Endodermal cell (in vitro differentiated cells): ENCODE measurements at places on chromosomes 12 and 14. TPM values are rescaled to one million over a fixed set of nuclear protein-coding genes. Genes with fewer than 3 reads are reported as not detected.

- peak; percentile 58 for DNase-seq
- no peak overlapping the region for H3K4me3 ChIP-seq
Observed at GRCh38 chr12:46661110-46661845, 164.5 kb downstream of the SLC38A4 start.

- H3K36me3 ChIP-seq = no peaks in the 10 kb centered on the region
- no peaks in the 10 kb centered on the region for H3K27me3 ChIP-seq
- H3K4me1 ChIP-seq = no peaks in the 10 kb centered on the region
- no peak overlapping the region for H3K4me3 ChIP-seq
- DNase-seq = no peak
- no peak overlapping the region for H3K27ac ChIP-seq
Observed at GRCh38 chr14:95585953-95586620, 51.2 kb downstream of the GLRX5 start.

DNA sequence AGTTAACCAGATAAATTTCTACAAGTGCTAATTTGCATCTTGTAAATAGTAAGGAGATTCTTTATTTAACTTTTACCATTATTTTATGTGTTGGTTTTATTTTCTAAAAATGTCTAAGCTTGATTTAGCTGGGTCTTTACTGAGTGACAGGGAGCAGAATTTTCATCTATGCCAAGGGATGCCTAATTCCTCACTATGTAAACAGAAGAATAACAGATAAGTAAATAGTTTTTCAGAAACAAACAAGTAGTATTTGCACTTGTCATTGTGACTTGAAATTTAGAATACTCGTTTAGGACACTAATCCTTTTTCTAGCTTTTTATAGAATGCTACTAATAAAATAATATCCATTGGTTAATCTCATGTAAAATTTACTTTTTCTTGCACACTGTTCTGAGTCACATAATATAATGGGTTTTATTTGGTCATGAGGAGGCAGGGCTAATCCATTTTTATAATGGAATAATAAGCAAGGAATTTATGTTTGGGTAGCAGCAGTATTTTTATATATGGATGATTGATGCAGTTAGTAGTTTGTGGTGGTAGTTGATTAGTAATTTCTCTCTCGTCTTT, 746.5 kb downstream of the SLC6A15 start:
- H3K36me3 ChIP-seq = no peaks in the 10 kb centered on the region
- no peak overlapping the region for H3K4me3 ChIP-seq
- H3K27ac ChIP-seq = peak overlapping the region; percentile 92
- H3K4me1 ChIP-seq = no peaks in the 10 kb centered on the region

GRCh38 chr14:55546212-55546874, 33.7 kb upstream of the KTN1 start:
- H3K4me1 ChIP-seq = no peaks in the 10 kb centered on the region
- DNase-seq = no peak
- H3K27ac ChIP-seq = no peak overlapping the region
- H3K27me3 ChIP-seq = no peaks in the 10 kb centered on the region

DNA sequence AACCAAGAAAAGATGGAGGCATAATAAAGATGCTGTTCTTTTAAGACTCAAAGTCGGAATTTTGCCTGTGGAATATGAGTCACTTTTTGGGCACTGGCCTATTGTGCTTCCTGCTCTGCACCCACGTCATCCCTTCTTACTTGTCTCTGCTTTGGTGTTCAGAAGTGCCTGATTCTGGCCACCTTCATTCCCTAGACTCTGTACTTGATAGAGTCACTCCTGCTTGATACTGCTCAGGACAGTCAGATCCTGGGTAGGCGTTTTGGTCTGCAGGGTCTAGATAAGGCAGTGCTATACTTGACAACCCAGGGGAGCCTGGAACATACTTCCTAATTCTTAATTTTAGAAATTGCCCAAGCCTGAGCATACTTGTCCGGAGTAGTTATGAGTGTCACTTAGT, 1.9 kb downstream of the LRRK2 start:
- no peak for DNase-seq
- H3K4me3 ChIP-seq = no peak overlapping the region
- peaks cover 32% of the 10 kb centered on the region for H3K27me3 ChIP-seq
- no peaks in the 10 kb centered on the region for H3K36me3 ChIP-seq

Gene SCN8A
- total RNA-seq = 6.9 and 9.7 TPM in 2 replicates

- no peaks in the 10 kb centered on the region for H3K27me3 ChIP-seq
- H3K4me1 ChIP-seq = no peaks in the 10 kb centered on the region
- no peaks in the 10 kb centered on the region for H3K36me3 ChIP-seq
- no peak overlapping the region for H3K27ac ChIP-seq
Observed at GRCh38 chr14:50357753-50358395, 38.8 kb downstream of the CDKL1 start.

Gene KLHL28
- 18.6 and 19.0 TPM in 2 replicates for total RNA-seq

DNA sequence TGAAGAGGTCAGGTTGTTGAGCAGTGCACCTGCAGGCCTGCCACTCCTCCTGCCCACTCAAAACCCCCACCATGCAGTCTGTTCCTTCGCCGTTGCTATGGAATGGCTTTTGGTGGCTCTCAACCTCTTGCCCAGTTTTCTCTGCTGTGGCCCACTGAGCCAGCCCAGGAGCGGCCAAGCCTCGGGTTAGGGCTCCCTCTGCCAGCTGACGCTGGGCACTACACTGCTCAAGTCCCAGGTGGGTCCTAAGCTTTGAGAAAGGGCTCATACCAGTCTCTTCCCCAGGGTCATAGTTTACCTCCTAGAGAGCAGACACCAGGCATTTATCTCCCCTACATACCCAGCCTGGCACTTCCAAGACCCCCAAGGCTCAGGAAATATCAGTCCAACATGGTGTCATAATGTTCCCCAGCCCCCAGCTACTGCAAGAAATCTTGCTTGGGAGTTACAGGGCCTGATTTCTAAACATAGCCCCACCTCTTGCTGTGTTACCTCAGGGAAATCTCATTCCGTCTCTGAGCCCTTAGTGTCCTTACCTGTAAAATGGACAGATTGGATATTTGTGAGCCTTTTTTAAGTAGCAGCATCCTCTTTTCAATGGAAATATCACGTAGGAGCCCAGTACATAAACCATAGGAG, 59.4 kb downstream of the TSPAN11 start:
- DNase-seq = peak; percentile 94
- H3K4me1 ChIP-seq = peaks cover 5% of the 10 kb centered on the region
- no peak overlapping the region for H3K4me3 ChIP-seq

Gene PAPLN
- 14.5 and 20.1 TPM in 2 replicates for total RNA-seq

Gene MYBPC1
- not detected in 3 replicates for total RNA-seq

DNA sequence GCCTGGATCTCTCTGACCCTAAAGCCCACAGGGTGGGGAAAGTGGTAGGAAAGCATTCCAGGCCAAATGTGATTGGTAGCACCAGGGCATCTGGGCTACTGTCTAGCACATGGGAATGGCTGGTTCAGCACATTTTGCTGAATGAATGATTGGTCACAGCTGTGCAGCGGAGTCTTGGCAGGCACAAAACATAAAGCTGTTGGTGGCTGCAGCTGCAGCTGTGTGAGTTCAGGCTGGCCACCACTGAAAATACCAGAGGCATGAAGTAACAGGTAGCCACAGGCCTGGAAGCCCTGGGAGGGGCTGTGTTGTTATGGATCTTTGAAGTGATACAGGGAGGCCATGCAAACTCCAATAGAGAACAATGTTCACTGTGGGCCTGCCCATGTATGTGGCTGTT, 72.7 kb downstream of the MYRFL start:
- no peaks in the 10 kb centered on the region for H3K36me3 ChIP-seq
- peak; percentile 81 for DNase-seq
- H3K4me3 ChIP-seq = no peak overlapping the region
- peak overlapping the region; percentile 6 for H3K27ac ChIP-seq
- no peaks in the 10 kb centered on the region for H3K27me3 ChIP-seq

DNA sequence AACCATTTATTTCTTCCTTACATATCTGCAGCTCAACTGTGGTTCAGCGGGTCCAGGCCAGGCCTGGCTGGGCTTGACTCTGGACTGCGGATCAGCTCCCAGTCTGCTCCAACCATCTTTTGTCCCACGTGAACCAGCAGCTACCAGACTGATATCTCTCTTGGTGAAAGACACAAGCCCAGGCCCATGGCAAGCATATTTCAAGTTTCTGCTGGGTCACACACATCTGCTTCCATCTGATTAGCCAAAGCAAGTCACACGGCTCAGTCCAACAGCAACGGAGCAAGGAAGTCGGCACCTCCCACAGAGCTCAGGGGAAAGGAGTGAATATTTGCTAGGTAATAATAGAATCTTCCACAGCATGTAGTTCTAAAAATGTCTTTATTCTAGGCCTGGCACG, 24.7 kb upstream of the MARK3 start:
- no peak overlapping the region for H3K4me3 ChIP-seq
- H3K36me3 ChIP-seq = no peaks in the 10 kb centered on the region
- no peak overlapping the region for H3K27ac ChIP-seq
- no peaks in the 10 kb centered on the region for H3K27me3 ChIP-seq

- peaks cover 98% of the 10 kb centered on the region for H3K27me3 ChIP-seq
- H3K36me3 ChIP-seq = no peaks in the 10 kb centered on the region
- no peak overlapping the region for H3K4me3 ChIP-seq
- peak; percentile 85 for DNase-seq
- H3K27ac ChIP-seq = no peak overlapping the region
- H3K4me1 ChIP-seq = peaks cover 6% of the 10 kb centered on the region
Observed at GRCh38 chr12:130164936-130165335, 2.7 kb downstream of the FZD10 start.

Gene CDKL1
- total RNA-seq = 1.5 TPM in 2 replicates

GRCh38 chr12:65372574-65372973, 94.1 kb downstream of the MSRB3 start:
- H3K4me1 ChIP-seq = no peaks in the 10 kb centered on the region
- no peaks in the 10 kb centered on the region for H3K36me3 ChIP-seq
- no peaks in the 10 kb centered on the region for H3K27me3 ChIP-seq
- no peak overlapping the region for H3K4me3 ChIP-seq
- no peak for DNase-seq

DNA sequence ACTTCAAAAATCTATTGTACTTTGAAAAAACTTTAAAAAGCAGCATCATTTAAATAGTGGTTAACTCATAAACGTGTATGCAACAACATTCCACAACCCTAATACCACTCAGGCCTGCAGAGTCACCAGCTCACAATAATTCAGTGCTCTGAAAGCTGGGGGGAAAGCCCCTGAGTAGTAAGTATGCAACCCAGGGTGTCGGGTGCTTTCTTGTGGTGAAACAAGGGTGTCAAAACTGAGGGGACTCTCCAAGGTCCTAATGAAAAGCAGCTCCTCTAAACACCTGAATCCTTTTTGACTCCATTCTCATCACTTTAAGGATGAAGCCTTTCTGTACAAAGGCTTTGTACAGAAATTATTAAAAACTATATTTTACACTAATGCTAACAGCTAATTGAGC, 33.7 kb downstream of the FGFR1OP2 start:
- no peak overlapping the region for H3K27ac ChIP-seq
- H3K4me3 ChIP-seq = no peak overlapping the region
- no peaks in the 10 kb centered on the region for H3K4me1 ChIP-seq
- DNase-seq = no peak
- H3K36me3 ChIP-seq = peaks cover 27% of the 10 kb centered on the region
- no peaks in the 10 kb centered on the region for H3K27me3 ChIP-seq

Gene SLC6A12
- total RNA-seq = 0.90 and 1.3 TPM in 2 replicates

- peak; percentile 45 for DNase-seq
- H3K4me3 ChIP-seq = no peak overlapping the region
- H3K4me1 ChIP-seq = peaks cover 8% of the 10 kb centered on the region
- H3K36me3 ChIP-seq = no peaks in the 10 kb centered on the region
Observed at GRCh38 chr14:95257521-95257920, 62.2 kb downstream of the CLMN start.

Gene RHOJ
- total RNA-seq = not detected in 2 replicates

- no peaks in the 10 kb centered on the region for H3K27me3 ChIP-seq
- DNase-seq = peak; percentile 81
- H3K4me1 ChIP-seq = no peaks in the 10 kb centered on the region
- H3K36me3 ChIP-seq = peaks cover 54% of the 10 kb centered on the region
- no peak overlapping the region for H3K27ac ChIP-seq
- no peak overlapping the region for H3K4me3 ChIP-seq
Observed at GRCh38 chr14:54420478-54421142, 20.6 kb downstream of the CNIH1 start.

DNA sequence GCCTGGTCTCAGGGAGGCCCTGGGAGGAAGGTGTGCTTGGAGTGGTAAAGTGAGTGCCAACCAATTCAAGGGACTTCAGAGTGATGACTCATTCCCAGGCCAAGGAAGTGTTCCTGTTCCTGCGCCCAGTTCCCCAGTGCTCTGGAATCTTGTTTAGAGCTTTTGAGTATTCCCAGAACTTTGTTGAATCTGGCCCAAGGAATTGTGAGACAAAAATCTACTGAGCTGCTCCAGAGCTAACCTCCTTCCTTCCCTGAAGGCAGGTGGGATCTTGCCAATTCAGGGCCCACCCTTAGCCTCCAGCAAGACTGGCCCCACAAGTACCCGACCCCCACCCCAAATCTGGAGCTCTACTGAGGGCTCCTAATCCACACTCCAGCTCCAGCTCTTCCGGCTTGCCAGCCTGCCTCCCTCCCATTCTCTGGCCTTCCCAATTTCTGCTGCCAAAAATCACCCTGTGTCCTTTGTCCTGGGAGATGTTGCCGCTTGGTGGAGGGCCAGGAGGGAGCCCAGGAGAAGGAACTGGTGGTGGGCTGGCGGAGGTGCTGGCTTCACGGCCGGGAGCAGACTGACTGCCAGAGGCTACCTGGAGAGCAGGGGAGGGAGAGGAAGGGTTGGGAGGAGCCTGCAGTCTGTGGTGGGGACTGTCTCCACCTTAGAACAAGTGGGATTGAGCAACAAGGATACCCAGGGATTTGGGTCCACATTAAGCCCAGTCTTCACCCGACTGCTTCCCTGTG, 2.0 kb upstream of the ATN1 start:
- DNase-seq = peak; percentile 96
- H3K27me3 ChIP-seq = no peaks in the 10 kb centered on the region
- H3K27ac ChIP-seq = peak overlapping the region; percentile 94
- no peaks in the 10 kb centered on the region for H3K36me3 ChIP-seq
- H3K4me3 ChIP-seq = peak overlapping the region; percentile 84

DNA sequence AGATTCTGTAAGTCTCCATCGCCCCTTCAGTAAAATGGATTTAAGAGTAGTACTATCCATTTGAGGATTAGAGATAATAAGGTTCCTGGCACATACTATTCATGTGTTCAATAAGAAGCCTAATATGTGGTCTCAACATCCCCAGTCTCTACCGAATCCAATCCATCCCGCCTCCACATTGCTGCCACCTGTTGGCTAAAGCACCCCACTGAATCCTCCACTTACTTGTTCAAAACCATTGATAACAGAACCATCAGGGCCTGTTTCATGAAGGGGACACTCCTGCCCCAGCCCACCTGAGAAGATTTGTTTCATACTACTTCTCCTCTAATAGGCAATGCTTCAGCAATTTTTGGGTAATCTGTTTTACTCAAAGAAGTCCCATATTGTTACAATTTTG, 147.5 kb downstream of the SLC2A13 start:
- H3K27ac ChIP-seq = no peak overlapping the region
- DNase-seq = peak; percentile 79
- H3K4me1 ChIP-seq = no peaks in the 10 kb centered on the region

Gene CLEC6A
- not detected in 3 replicates for total RNA-seq

DNA sequence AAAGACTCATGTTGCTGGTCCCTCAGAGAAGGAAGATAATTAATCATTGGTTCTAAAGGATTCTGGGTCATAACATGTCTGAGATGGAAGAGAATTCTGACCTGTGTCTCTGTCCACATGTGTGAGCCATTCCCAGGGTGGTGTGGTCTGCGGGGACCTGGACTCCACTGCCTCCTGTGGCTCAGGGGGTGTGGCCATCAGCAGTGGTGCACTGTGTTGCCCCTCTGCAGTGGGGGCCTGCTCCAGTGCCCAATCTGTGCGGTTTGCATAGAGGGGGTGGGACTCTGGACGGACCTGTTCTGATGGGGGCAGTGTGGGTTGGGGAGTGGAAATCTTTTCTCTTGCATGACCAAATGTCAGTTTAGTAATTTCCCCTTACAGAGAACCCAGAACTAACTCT, 13.5 kb downstream of the KRT85 start:
- no peak overlapping the region for H3K4me3 ChIP-seq
- H3K36me3 ChIP-seq = no peaks in the 10 kb centered on the region
- DNase-seq = peak; percentile 38
- no peak overlapping the region for H3K27ac ChIP-seq
- H3K4me1 ChIP-seq = no peaks in the 10 kb centered on the region

Gene CAPZA3
- total RNA-seq = not detected in 3 replicates
